ENCODE measurements at places on chromosomes 7 and 10.

GRCh38 chr10:11322698-11323097, 288.8 kb downstream of the USP6NL start:
- no peak for DNase-seq

GRCh38 chr7:149474309-149475120, 13.7 kb upstream of the ZNF777 start:
- no peak for DNase-seq

GRCh38 chr7:23183279-23184012, 1.6 kb downstream of the NUP42 start:
- no peak for DNase-seq

DNA sequence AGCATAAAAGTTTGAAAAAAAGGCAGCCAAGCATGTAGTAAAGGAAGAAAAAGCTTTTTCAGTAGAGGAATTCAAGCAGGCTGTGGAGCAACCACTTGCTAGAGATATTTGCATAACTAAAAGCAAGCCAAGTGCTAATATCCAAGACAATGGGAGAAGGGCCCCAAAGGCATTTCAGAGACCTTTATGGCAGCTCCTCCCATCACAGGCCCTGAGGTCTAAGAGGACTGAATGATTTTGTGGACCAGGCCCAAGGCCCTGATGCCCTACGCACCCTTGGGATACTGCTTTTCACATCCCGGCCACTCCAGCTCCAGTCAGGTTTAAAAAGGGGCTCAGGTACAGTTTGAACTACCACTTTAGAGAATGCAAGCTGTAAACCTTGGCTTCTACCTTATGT, 261.7 kb upstream of the SEMA3C start:
- no peak for DNase-seq

DNA sequence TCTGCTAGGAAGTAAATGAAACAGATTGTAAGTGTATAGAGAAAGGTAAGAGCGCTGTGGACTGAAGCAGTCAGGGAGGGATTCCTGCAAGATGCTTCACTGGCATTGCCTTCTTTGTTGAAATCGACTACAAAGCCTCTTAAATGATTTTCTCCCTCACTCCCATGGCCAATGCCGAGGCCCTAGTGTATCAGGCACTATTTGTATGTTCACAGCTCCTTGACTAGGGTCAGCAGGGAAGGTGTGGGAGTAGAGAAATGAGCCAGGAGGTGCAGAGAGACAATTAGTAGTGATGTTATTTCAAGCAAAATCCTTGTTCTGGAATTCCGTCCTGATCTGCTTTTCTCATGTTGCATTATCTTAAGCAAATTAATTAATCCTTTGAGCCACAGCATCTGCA, 22.9 kb upstream of the DUSP5 start:
- DNase-seq, result no peak

DNA sequence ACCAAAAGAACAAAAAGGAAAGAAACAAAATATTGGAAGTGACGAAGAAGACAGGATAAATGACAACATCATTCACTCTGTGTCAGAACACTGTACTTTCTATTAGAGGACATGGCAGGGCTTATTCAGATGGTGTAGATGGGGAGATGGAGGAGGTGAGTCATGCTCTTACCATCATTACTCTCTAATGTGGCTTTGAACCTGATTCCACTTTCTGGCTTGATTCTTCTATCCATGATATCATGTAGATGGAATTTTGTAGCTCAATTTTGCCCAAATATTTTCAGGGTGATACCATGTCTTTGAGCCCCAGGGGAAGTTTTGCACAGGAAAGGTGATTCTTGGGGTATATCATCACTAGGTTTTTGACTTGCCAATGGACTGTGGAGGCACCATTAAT, 91.7 kb downstream of the CFAP58 start:
- no peak for DNase-seq

DNA sequence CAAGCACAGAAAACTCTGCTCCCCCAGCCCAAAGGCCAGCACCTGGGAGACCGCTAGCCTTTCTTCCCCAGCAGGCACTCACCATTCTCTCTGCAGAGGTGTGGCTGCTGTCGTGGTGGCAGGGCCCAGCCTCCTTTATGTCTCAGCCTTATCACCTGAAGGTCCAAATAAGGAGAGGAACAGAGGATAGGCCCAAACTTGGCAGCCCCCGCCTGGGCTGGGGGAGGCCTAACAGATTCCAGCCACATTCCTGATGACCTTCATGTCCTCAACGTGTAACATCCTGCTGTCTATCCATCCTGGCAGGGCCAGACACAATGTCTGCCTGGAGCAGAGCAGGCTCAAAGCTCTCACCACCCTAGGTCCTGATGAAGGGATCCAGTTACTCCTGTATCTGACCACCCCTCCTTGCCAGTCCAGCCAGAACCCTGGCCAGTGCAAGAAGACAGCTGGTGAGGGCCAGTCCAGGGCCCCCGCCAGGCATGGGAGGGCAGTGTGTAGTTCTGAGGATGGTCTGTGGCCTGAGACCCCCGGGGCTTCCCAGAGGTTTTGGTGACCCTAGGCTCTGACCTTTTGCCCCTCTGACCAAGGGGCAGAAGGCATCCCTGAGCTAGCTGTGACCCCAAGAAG, at the start of gene MYL7:
Gene MYL7, minus strand, starts transcription at position 112 of the 630 bp plus-strand sequence. Its CDS starts 27 bp downstream, at position 85.
- DNase-seq, result no peak

GRCh38 chr7:125504848-125505247, 575.2 kb upstream of the POT1 start:
- no peak for DNase-seq

- no peak for DNase-seq
Observed at GRCh38 chr10:20990604-20991003, 93.5 kb upstream of the NEBL start.

GRCh38 chr7:91114232-91114631, 150.0 kb upstream of the FZD1 start:
- DNase-seq, result no peak

DNA sequence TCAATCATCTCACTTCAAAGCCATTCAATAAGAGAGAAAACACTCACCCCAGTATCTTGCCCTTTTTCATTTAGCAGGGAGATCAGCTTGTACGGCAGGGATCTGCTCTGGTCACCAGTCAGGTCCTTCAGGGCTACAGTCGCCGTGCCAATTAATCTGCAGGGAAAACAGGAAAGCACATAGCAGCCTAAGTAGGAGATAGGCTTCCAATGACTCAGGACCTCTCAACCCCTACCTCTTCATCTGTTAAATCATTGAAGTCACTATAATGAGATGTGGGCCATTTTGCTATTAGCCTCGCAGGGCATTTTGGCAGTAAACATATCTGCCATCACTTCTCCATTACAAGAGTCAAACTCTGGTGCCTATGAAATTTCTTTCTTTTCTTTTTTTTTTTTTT, 50.8 kb downstream of the MYOF start:
- no peak for DNase-seq

DNA sequence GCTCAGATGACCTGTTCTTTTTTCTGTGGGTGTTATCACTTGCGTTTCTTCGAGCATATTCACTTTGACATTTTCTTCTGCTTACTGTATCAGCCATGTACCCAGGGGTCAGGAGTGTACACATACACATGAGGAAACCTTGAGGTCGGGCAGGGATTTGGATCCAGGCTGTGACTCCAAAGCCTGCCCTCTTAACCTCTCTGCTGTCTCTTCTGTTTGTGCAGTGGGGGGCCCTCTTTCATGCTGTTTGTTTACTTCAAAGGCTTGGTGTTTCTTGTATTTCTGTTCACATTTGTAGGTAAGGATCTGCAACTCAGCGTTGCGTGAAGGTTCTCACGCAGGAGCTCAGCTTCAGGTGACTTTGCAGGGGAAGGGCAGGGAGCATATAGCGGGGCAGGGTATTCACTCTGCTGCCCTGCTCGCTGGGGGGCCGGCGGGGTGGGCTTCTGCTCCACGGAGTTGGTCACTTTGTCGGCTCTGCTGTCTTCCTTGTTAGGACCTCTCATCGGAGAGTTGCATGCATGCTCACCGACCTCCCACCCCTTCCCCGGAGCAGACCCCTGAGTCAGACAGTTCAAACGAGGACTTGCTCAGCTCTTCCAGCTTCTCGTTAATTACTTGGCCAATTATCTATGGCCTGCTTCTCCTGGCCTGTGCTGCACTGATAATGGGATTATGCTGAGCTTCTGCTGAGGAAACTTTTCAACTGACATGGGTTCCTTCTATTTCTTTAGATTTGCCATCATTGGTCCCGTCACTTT, 77.5 kb downstream of the SDK1 start:
- DNase-seq, result no peak

GRCh38 chr10:76554033-76554408, 1083.6 kb downstream of the KCNMA1 start:
- DNase-seq, result no peak

DNA sequence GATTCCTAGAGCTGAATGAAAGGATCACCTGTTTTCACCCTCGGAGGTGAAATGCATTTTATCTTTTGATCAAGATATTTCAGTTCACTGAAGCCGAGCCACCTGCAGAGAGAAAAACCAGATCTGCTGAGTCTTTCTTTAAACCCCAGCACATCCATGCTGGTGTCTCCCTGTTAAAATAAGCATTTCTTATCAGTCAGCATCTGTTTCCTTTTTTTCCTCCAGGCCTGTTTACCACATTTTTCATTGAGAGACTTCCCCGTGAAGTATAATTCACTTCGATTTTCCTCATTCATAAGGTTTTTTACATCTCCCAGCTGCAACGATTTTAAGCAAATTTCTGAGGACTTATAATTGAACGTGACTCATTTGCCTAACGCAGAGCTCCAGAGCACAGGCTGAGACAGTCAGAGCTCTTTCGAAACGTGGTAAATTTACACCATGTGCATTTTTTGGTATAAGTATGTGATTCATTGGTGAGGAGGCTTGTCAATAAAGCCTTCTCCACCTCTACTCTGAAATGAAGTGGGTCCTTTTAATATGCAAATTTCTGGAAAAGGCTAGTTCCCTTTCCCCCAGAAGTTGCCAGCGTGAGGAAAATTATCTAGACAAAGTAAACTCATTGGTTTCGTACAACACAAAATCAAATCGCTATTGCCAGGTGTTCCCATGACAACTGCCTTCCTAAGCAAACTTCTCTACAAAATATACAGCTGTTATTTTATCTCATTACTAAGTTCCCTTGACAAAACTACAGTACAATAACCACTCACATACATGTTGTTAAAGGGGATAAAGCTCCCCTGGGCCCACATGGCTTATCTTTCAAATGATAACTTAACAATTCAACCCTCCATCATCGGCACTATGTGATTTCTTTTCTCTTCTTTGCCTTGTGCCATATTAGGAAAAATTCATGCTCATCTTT, 374.8 kb upstream of the AKR1E2 start:
- no peak for DNase-seq

GRCh38 chr7:149776848-149777407, 3.5 kb upstream of the ZNF467 start:
- no peak for DNase-seq

GRCh38 chr7:4246536-4246935, 435.6 kb upstream of the FOXK1 start:
- DNase-seq, result no peak

GRCh38 chr10:124591123-124591495, 129.5 kb downstream of the LHPP start:
- no peak for DNase-seq

- no peak for DNase-seq
Observed at GRCh38 chr7:98235901-98236300, 16.1 kb downstream of the TECPR1 start.

DNA sequence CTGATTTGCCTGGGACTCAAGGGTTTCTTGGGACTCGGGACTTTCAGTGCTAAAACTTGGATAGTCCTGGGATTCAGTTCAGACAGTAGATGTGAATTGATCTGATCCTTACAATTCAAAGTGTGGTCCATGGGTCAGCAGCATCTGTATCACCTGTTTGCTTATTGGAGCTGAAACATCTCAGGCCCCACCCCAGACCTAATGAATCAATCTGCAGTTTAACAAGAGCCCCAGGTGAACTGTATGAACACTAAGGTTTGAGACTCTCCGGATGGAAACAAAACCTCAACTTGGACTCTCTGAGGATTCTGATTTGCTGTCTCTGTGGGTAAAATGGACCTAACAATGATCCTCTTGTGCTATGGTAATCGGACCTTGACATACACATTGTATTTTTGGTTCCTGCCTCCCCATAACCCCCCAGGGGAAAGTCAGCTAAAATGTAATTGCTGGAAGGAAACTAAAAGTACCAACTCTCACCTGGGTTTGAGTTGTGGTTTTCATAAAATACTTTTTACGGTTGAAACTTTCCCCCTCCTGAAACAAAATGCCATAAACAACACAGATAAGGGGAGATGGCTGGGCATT, 11.7 kb downstream of the CYP26A1 start:
- no peak for DNase-seq

DNA sequence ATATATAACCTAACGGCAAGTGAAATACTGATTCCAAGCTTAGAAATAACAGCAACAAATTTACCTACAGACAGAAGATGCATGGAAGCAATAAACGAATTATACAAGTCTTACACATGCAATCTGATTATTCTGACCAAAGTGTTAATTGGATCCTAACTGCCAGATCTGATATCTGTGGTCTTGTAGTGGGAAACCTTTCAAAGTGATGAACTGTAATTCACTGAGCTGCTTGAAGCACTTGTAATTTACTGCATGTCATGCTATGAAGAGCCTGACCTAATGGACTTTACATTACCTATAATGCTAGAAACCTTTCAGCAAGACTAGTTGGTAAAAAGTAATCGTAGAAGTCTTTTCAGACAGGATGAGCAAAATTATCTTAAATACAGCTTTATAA, 205.6 kb downstream of the FOXP2 start:
- no peak for DNase-seq

DNA sequence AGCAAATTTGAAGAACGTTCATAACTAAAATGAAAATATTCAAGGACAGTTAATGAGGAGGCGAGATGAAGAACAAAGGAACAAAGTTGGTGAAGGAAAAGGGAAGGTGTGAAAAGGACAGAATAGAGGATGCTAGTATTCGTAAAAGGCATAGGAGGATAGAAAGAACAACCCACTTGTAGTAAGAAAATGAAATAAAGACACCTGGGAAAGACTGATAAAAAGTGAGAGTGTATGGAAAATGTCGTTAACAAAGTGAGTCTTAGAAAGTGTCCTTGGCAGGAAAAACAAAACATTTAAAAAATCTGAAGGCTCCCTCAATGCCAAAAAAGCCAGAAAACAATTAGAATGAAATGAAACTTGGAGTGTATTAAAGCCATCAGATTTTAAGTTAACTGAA, 29.6 kb upstream of the ZC3HAV1 start:
- no peak for DNase-seq

DNA sequence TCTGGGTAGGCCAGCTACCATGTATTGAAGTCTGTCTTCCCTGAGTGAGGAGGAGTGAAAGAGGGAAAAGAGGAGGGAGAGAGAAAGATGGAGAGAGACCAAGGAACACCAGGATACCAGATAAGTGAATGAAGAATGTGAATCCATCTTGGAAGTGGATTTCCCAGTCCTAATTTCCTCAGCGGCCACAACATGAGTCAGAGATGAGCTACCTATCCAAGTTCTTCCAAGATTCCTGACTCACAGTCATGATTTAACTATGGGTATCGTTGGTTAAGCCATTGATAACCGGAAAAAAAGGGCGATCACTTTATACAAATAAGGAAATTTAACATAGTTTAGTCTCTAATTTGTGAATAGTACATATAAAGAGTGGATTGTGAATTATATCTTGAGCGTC, 561.8 kb downstream of the ATRNL1 start:
- no peak for DNase-seq

All from NCI-H2107 (cell line).